ENCODE measurements at places on chromosomes 2 and 18.

DNA sequence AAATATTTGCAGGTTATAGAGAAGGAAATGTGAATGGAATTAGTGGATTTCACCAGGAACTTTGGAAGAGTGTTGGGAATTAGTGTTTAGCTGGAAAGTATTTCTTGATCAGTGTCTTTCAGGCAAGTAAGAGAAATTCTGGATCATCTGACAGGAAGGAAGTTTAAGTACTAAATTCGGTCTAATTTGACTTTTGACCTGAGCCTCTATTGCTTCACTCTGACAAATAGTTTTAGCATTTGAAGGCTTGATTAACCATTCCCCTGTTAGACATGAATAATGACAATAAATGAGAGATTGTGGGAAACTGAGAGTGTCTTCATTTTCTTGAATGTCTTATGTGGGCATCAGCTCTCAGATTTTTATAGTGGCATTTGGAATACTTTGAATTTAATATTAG lies 16.0 kb downstream of the CCNT2 start:
- no peaks in the 10 kb centered on the region for H3K27me3 ChIP-seq
- no peak overlapping the region for H3K27ac ChIP-seq
- H3K4me3 ChIP-seq = no peak overlapping the region

DNA sequence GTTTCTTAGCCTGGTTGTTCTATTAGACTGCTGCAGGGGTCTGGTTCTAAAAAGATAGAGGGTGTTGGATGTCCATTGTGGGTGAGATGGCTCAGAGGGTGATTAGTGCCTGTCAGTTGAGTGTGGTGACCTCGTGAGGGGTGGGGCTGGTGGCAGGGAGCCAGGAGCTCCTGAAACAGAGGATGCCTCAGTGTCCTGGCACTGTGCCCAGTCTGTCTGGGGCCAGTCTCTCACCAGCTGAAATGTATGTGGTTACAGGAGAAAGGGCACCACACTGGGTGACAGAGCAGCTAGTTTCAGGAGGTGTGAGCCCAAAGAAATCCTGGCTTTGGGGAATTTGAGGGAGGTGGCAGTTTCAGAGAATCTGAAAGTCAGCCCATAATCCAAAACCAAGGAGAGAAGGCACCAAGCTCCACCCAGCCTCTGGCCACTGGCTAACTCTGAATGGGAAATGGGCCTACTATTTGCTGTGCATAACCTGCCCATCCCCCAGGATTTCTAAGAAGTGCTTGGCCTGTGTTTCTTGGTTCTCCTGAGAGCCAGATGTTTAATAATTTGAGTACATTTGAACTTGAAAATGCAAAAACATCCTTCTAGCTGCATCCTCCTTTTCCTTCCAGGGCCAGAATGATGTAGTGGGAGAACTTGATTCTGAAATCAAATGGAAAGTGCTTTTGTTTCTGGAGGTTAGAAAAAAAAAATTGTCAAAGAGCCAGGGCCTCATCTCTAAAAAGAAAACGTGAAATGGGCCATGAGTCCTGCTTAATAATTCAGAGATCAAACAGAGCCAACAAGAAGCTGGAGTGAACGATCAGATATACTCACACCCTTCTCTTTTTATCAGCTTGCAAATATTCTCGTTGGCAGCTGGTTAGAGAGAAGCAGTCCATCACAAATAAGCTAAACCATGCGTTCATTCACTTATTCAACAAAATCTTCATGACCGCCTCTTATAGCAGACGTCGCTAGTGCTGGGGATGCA lies 92.3 kb downstream of the B3GNT2 start:
- H3K4me3 ChIP-seq = no peak overlapping the region
- H3K27ac ChIP-seq = no peak overlapping the region
- no peaks in the 10 kb centered on the region for H3K27me3 ChIP-seq

DNA sequence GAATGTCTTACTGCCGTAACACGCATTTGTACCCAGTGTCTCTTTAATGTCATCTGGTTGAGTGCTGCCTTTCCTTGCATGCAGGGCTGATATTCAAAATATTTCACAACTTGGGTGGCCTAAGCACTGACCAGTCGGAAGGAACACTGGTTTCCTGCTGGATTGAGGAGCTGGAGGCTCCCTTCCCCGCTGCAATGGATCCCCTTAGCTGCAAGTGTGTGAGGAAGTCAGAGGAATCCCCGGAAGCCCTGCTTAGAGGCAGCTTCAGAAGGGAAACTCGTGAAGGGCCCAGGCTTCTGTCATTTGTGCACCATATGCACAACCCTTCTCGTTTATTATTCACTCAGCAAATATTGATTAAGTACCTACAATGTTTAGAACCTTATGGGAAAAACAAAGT lies 33.2 kb upstream of the SP3 start:
- no peak overlapping the region for H3K4me3 ChIP-seq
- 0 out of 2 replicates have a peak, but pooled peaks cover 2% of the 10 kb centered on the region for H3K36me3 ChIP-seq
- no peak for DNase-seq
- no peak overlapping the region for H3K27ac ChIP-seq
- peaks cover 3% of the 10 kb centered on the region for H3K4me1 ChIP-seq
- H3K27me3 ChIP-seq = no peaks in the 10 kb centered on the region

DNA sequence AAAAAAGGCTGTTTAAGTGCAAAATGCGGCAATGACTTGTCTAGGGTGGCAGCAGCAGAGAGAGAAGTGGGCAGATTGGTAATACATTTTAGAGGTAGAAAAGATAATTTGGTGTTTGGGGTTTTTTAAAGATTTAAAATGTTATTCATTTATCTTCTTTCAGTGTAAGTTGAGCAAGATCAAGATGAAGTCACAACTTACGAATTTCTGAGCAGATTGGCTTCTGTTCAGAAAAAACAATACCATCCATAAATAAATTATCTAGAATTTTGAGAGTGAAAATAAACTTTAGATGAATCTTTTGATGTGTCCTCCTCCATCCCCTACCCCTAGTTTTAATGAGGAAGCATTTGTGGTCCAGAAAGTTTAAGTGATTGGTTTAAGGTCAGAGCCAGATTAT lies 47.9 kb upstream of the FAM171B start:
- no peaks in the 10 kb centered on the region for H3K4me1 ChIP-seq
- no peaks in the 10 kb centered on the region for H3K27me3 ChIP-seq
- H3K36me3 ChIP-seq = peaks cover 67% of the 10 kb centered on the region
- no peak overlapping the region for H3K27ac ChIP-seq

DNA sequence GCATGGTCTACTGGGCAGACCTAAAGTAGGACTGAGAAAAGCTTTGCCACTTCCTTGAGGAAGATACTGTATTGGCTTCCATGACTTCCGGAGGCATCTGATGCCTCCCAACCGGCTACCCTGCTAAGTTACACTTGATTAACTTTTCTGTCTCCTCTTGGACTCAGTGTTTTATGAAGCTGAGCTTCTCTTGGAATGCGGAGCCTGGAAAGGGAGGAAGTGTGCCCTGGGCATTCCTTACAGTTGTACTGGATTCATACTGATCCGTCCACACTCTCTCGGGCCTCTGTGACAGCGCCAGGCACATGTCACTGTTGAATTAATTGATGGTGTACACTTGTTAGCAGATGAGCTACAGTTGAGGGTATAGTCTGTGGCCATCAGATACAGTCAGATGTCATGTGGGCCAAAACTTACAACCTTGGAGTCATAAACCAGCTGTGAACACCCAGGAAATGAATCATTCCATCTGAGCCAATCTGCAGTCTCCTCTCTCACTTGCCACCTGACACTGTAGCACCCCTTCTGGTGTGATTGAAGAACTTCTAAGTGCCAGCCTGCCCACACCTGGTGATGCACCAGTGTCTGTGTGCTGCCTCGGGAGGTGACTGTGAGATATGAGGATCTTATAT lies 122.5 kb downstream of the FHOD3 start:
- no peak for DNase-seq
- no peaks in the 10 kb centered on the region for H3K4me1 ChIP-seq
- no peaks in the 10 kb centered on the region for H3K27me3 ChIP-seq
- no peak overlapping the region for H3K27ac ChIP-seq
- no peak overlapping the region for H3K4me3 ChIP-seq

DNA sequence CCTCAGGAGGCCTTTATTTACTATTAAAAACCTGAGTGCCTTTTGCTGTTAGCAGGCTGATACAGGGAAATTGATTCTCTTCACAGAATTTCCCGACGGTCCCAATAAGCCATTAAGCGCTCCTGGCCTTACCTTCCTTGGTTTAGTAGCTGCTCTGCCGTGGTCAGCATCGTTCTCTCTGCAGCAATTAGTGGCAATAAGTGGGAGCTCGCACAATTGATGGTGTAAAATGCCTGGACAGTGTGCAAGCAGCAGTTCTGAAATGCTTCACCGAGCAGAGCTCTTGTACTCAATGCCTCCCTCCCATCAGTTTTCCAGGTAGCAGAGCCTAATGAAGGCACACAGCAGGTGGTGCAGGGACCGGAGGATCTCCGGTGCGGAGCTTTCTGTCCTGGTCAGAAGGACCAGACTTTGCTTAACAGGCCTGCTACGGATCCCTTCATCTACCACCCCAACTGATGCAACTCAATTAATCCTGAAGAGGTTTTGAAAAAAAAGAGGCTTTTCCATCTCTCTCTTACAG lies 1.1 kb upstream of the LINC00305 start:
- H3K27ac ChIP-seq = no peak overlapping the region
- no peaks in the 10 kb centered on the region for H3K4me1 ChIP-seq
- DNase-seq = no peak
- no peaks in the 10 kb centered on the region for H3K27me3 ChIP-seq
- no peak overlapping the region for H3K4me3 ChIP-seq
- no peaks in the 10 kb centered on the region for H3K36me3 ChIP-seq

GRCh38 chr2:46026431-46026830 lies 270.8 kb upstream of the EPAS1 start:
- no peak for DNase-seq
- peaks cover 5% of the 10 kb centered on the region for H3K4me1 ChIP-seq
- H3K27me3 ChIP-seq = no peaks in the 10 kb centered on the region
- no peaks in the 10 kb centered on the region for H3K36me3 ChIP-seq
- H3K4me3 ChIP-seq = no peak overlapping the region

- no peaks in the 10 kb centered on the region for H3K36me3 ChIP-seq
- DNase-seq = no peak
- no peak overlapping the region for H3K27ac ChIP-seq
Measured at GRCh38 chr18:77222464-77222863, 27.2 kb upstream of the GALR1 start.

DNA sequence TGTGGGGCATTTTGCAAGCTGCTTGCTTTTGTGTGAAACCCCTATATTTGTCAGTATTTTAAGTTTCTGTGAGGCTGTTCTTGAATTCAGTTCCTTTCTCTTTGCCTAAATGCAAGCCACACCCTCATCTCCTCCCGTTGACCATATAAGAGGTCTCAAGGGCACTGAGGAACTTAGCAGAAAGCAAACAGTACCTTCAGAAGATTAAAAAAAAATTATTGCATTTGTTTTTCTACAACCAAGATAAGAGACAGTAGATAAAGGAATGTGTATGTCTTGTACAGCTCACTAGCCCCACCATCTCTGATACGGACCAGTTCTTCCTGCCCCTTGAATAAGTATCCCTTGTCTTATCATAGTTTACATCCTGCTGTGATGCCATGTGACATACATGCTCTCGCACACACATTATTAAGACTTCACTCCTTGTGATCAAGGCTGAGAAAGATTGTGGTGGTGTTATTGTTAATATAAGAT lies 64.2 kb downstream of the NPAS2 start:
- no peak for DNase-seq
- H3K27ac ChIP-seq = no peak overlapping the region
- peaks cover 23% of the 10 kb centered on the region for H3K27me3 ChIP-seq
- no peak overlapping the region for H3K4me3 ChIP-seq
- no peaks in the 10 kb centered on the region for H3K36me3 ChIP-seq
- H3K4me1 ChIP-seq = no peaks in the 10 kb centered on the region

GRCh38 chr2:54969295-54969939 lies 80.8 kb downstream of the RTN4 start:
- H3K27ac ChIP-seq = no peak overlapping the region
- no peaks in the 10 kb centered on the region for H3K4me1 ChIP-seq
- no peak overlapping the region for H3K4me3 ChIP-seq
- DNase-seq = no peak
- H3K36me3 ChIP-seq = peaks cover 51% of the 10 kb centered on the region

DNA sequence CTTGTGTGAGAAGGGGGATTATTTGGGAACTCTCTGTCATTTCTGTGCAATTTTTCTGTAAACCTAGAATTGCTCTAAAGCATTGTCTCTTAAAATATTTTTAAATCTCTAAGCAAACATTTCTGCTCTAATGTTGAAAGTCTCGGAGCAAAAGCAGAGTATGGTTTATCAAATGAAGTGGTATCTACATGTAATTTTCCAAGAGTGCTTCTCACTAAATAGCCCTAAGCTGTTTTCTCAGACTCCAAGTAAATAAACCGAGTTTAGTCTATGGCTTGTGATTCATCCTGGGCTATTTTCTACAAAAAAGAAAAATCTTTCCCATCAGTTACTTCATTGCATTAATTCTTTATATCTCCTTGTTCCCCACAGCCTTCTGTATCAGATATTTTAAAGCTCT lies 90.8 kb downstream of the METTL4 start:
- no peaks in the 10 kb centered on the region for H3K27me3 ChIP-seq
- no peaks in the 10 kb centered on the region for H3K4me1 ChIP-seq
- no peaks in the 10 kb centered on the region for H3K36me3 ChIP-seq
- H3K27ac ChIP-seq = no peak overlapping the region
- H3K4me3 ChIP-seq = no peak overlapping the region

DNA sequence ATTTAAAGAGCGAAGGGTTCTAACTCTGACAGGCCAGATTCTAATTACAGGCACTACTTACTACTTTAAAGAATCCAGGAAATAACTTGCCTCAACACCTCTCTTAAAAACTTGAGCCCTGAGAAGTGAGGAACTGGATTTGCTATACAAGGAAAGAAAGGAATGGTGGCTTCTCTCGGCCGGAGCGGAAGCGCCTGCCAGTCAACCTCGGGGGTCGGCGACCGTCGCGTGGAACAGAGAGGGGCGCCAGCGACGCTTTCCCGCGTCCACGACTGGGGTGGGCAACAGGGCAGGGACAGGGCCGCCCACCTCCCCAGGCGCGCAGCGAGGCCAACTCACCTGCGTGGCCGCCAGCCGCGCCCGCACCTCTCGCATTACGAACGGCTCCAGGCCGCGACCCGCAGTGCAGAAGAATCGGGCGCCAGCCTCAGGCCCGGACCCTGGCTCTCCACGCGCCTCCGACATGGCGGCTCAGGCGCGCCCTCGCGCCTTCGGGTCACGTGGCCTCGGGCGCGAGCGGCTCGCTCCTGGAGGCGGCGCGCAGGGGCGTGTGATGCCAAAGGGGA lies at the start of gene THUMPD2:
Gene THUMPD2, minus strand, starts transcription at position 484 of the 566 bp plus-strand sequence. Its CDS starts 19 bp downstream, at position 465.
- peak within 1 kb of the TSS; percentile 89 for H3K27ac ChIP-seq
- H3K36me3 ChIP-seq = peaks cover 13% of the 10 kb centered on the region
- peak within 1 kb of the TSS; percentile 97 for H3K4me3 ChIP-seq
- peaks cover 5% of the 10 kb centered on the region for H3K4me1 ChIP-seq

DNA sequence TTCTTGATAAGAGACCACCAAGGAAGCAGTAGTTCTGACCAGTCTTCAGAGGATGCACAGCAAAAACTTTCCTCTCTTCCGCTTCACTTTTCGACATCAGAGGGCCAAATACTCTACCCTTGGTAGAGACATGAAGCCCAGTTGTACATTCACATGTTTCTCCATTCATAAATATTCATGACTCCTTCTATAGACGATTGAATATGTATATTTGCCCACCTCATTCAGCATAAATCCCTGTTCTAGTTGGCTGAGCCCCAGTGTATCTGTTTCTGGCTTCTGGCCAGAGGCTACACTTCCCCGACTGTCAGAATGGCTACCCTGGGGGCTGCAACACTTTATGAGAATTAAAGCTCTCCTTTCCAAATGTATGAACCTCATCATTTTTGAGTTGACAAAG lies 258.5 kb downstream of the ASXL3 start:
- H3K4me3 ChIP-seq = no peak overlapping the region
- H3K27ac ChIP-seq = no peak overlapping the region
- H3K27me3 ChIP-seq = no peaks in the 10 kb centered on the region
- H3K4me1 ChIP-seq = no peaks in the 10 kb centered on the region
- no peaks in the 10 kb centered on the region for H3K36me3 ChIP-seq
- peak; percentile 1 for DNase-seq

GRCh38 chr18:47150824-47151366 lies 595 bp upstream of the HDHD2 start:
- H3K4me3 ChIP-seq = peak overlapping the region; percentile 69
- peak; percentile 10 for DNase-seq
- peak overlapping the region; percentile 87 for H3K27ac ChIP-seq
- H3K4me1 ChIP-seq = no peaks in the 10 kb centered on the region
- H3K27me3 ChIP-seq = no peaks in the 10 kb centered on the region
- H3K36me3 ChIP-seq = no peaks in the 10 kb centered on the region

All from SJCRH30 (cell line).